ENCODE measurements at places on chromosomes 6 and 20.

- DNase-seq: no peak
These were observed 78.4 kb downstream of the GINS1 start for GRCh38 chr20:25485872-25486271.

- DNase-seq: no peak
These were observed 7.1 kb upstream of the ZNF318 start for GRCh38 chr6:43376551-43376981.

- DNase-seq: no peak
These were observed 107.1 kb upstream of the BACH2 start for GRCh38 chr6:90403489-90404381.

DNA sequence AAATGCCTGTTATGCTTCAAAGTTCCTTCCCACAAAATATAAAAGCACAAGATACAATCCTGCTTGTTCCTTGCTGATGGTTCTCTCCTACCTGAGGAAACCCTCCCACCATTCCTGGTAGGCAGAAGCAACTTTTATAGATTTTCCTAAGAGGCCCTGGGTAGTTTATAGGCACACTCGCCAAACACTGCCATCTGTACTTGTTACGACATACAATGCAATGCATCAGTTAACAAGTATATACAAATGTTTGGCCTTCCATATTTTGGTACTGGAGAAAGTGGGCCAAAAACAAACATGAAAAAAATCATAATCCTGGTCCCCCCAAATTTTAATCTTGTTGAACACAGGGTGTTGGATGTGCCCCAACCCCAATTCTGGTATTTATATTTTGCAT is 16.6 kb downstream of the MCM9 start:
- no peak for DNase-seq

GRCh38 chr6:41719436-41720261 is 15.8 kb downstream of the TFEB start:
- DNase-seq: no peak

DNA sequence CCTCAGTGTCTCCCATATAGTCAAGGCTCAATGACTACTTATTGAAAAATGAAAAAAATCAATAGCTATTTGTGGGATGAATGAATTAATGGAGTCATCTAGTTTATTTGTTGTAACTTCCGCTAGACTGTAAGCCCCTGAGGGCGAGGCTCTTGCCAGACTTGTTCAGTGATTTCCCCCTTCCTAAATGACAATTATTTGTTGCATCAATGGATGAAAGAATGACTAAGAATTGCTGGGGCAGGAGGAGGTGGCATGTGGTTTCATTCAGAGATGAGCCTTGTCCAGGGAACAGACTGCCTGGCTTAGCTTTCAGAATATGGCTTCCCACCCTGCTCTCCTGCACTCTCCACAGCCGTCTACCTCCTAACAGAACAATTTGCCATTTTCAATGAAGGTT is 1.1 kb upstream of the PRELID3B start:
- no peak for DNase-seq

DNA sequence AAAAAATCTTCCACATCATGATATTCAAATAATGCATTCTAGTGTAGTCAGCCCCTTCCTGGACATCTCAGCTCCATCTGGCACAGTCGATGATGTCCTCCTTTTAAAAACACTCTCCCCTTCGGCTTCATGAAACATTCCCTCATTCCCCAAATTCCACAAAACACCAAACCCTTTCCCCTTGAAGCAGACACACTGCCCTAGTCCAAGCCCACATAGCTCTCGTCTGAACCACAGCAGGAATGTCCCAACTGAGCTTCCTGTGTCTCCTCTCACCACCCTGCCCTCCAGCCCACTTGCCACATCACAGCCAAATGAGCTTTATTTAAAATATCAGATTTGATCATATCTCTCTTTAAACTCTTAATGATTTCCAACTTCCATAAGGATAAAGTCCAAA is 106.4 kb upstream of the CARMIL1 start:
- no peak for DNase-seq

DNA sequence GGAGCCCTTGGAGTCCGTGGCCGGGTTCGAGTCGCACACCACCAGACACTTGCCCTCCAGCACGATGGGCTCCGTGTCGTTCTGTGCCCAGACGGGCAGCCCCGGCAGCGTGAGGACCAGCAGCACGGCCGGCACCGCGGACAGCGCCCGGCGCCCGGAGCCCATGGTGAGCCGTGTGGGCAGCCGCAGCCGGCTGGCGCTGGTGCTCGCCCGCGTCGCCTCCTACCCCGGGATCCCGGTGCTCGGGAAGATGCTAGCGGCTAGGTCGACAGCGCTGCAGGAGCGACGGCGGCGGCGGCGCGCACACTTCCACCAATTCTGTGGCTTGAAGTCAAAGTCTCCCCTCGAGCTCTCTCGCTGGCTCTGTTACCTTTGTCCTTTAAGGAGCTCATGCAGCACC is 1.3 kb downstream of the CBLN4 start:
- no peak for DNase-seq

DNA sequence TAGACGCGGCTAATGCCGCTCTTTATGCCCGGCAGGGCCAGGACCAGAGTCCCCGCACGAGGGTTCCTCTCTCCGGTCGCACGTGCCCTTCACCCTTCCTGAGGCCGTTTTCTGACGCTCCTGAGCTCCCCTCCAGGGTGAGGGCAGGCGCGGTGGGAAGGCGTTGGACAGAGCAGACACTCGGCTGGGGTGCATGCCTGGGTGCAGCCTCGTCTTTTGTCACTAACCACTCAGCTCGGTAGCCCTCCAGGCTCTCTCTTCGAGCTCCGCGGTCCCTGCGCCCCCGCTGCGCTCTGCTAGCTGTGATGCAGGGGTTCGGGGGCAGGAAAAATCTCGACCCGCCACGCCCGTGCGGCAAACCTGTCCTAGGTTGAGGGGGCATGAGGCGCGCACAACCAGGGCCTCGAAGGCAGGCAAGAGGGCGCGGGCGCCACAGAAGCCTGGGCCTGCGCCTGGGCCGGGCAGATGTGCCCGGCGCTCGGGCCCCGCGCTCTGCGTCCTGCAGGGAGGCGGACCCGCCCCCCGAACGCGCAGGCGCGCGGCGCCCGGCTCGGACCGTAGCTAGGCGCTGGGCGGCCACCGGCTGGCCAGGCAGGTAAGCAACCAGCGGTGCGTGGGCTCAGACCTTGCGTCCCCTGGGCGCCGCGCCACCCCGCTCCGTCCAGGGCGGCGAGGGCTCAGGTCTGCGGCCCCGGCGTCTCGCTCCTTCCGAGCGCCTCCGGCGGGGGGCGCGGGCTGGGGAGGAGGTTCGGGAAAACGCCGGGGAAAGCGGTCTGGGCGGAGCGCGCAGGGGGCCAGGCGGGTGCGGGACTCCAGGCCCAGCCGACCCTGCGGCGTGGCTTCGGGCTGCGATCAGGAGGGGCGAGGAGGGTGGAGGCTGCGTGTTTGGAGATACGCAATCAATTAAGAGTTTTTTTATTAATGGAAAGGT is at the start of gene L3MBTL1:
Gene L3MBTL1 (plus strand): TSS at position 548 of the 931 bp plus-strand sequence. CDS start 5,807 bp downstream, outside the sequence.
- no peak for DNase-seq

DNA sequence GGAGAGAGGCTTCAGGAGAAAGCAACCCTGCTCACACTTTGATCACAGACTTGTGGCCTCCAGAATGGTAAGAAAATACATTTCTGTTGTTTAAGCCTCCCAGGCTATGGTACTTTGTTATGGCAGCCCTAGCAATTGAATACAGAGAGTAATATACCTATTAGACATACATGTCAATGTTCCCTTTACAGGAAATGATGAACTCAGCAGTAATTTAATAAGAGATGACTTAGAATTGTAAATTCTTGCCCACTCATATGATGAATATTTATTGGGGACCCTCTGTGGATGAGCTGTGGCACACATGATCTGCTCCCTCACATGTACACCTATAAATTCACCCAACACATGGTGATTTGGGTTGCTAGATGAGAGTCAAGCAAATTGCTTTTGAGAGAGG is 20.4 kb upstream of the FOXA2 start:
- DNase-seq: no peak

- no peak for DNase-seq
These were observed 23.5 kb downstream of the GFOD1 start for GRCh38 chr6:13463941-13464340.

DNA sequence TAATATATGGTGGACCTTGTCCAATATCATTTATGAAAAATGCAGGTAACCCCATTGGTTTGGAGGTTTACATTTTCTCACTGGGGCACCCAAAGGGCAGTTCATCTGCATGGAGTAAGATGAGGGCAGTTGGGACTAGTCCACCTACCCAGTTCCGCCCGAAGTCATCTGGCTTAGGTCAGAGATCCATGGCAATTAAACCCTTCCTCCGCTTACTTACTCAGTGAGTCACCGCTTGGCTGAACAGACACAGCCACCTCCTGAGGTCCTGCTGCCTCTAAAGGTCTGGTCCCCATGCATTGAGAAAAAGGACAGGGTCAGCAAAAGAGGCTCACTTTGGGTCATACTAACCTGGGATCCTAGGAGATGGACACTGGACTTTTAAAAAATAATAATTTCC is 102.9 kb upstream of the PRL start:
- DNase-seq: no peak

DNA sequence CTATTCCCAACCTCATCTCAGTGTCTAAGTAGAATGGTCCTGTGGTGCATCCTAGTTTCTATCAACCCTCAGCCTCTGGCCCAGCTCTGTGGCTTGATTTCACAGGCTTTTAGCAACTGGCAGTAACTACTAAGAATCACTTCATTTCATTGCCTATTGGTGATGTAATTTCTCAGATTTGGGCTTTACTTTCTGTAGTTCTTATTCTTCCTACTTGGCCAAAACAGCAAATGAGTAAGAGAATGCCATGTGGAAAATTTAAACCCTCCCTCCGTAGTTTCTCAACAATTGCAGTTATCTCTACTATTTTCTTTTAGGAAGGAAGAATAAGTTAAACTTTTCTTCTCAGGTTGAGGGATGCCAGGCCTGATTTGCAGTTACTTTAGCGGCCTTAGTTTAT is 387.3 kb downstream of the CDKAL1 start:
- DNase-seq: no peak

GRCh38 chr6:123804787-123805540 is 1.3 kb downstream of the NKAIN2 start:
- DNase-seq: no peak

DNA sequence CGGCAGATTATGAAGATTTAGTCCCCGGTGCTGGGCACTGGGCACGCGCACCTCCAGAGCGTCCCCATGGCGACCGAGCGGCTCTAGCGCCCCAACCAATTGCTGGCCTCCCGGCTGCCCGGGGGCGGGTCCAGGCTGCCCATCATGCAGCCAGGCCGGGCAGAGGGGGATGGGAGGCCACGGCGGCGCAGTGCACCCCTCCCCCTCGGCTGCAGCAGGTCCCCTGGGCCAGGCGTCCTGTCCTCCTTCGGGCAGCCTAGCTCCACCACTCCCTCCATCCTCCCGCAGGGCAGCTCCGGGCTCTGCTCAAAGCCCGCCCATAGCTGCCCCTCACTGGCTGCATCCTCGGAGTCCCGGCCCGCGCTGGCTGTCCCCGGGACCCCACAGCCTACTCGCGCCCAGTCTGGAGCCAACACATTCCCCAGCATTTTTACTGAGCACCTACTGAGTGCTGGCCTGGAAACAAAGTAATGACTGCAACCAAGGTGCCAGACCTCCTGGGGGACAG is 99.4 kb downstream of the ASXL1 start:
- no peak for DNase-seq

DNA sequence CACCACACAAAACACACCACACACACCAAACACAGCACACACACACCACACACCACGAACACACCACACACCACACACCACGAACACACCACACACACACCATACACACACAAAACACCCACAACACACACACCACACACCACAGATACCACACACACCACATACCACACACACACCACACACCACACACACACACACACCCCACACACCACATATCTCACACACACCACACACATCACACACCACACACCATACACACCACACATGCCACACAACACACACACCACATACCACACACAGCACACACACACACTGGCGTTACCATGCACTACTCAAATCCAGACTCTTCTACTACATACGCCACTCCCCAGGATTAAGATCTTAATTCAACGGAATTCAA is 118.9 kb upstream of the THBS2 start:
- no peak for DNase-seq

GRCh38 chr6:115945306-115945705 is 115.4 kb downstream of the FRK start:
- no peak for DNase-seq

- no peak for DNase-seq
These were observed 203.3 kb upstream of the IMPG1 start for GRCh38 chr6:76275746-76276145.

DNA sequence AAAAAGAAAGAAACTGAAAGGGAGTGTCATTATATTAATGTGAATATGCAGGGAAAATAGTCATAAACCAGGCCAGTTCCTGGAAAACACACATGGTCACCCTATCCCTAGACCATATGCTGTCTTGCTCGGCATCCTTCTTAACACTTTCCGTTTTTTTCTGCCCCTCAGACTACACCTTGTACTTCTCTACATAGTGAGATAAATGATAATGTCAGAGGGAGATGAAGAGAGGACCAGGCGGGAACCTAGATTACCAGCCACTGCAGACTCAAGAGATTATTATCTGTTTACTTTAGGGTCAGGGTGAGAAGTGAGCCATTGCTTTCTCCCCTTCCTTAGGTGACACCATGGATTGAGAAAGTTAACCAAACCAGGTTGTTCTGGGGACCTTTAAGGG is 3.7 kb upstream of the RPP21 start:
- DNase-seq: no peak

- DNase-seq: no peak
These were observed 645.6 kb downstream of the RNF144B start for GRCh38 chr6:19032591-19033295.

DNA sequence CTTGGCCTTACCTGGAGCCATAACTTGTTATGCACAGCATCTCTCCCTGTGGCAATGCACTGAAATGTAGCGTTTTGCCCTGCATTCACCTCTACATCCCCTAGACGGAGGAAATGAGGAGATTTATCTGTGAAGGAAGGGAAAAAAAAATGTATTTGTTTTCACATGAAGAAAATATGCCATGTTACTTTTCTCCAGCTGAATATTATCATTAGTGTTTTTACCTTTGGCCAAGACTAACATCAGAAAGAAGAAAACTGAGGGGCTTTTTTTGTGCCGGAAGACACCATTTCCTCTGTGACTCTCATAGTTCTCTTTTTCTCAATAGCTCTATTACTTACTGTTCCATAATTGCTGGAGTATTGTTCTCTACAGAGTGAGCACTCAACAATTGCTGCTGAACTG is 280.4 kb downstream of the PTPRK start:
- DNase-seq: no peak

- DNase-seq: no peak
These were observed 135.0 kb upstream of the ASCC3 start for GRCh38 chr6:101016163-101016562.

- DNase-seq: peak; percentile 87
These were observed 26.6 kb downstream of the CNBD2 start for GRCh38 chr20:35994994-35995453.

GRCh38 chr20:34820805-34821578 is 4.5 kb downstream of the NCOA6 start:
- DNase-seq: no peak

DNA sequence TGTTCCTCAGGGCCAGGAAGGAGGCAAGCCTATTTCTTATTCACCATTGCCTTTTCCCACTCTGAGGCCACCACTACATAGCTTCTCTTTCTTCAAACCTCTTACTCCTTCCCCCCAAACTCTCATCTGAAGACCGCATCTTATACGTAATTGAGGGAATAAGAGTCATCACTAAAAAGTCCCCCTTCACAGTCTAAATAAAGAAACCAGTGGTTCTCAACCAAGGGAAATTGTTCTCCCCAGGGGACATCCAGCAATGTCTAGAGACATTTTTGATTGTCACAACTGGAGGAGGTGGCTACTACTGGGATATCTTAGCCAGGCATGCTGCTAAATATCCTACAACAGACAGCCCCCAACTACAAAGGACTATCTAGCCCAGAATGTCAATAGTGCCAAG is 327.6 kb upstream of the CNR1 start:
- no peak for DNase-seq

- no peak for DNase-seq
These were observed 19.7 kb downstream of the ACSS2 start for GRCh38 chr20:34896086-34896621.
